ENCODE measurements at places on chromosomes 5 and 9. TPM values are rescaled to one million over a fixed set of nuclear protein-coding genes. Genes with fewer than 3 reads are reported as not detected.

IL4 gene
- total RNA-seq = not detected

GRCh38 chr5:73818357-73818756 lies 192.4 kb downstream of the ARHGEF28 start:
- H3K4me1 ChIP-seq = no peaks in the 10 kb centered on the region
- no peak for DNase-seq
- no peak overlapping the region for H3K27ac ChIP-seq
- H3K27me3 ChIP-seq = no peaks in the 10 kb centered on the region
- H3K4me3 ChIP-seq = no peak overlapping the region
- H3K36me3 ChIP-seq = no peaks in the 10 kb centered on the region

PTPN3 gene
- total RNA-seq = 2.8 TPM

FOXD1 gene
- total RNA-seq = 0.42 TPM

GRCh38 chr9:123175854-123176629 lies 92.3 kb downstream of the STRBP start:
- DNase-seq = no peak
- peaks cover 71% of the 10 kb centered on the region for H3K4me1 ChIP-seq
- peak overlapping the region; percentile 93 for H3K27ac ChIP-seq
- H3K36me3 ChIP-seq = no peaks in the 10 kb centered on the region
- H3K4me3 ChIP-seq = peak overlapping the region; percentile 3

CXXC5 gene
- total RNA-seq = 111 TPM

GRCh38 chr9:136535070-136535469 lies 10.8 kb downstream of the NOTCH1 start:
- no peak overlapping the region for H3K4me3 ChIP-seq
- no peaks in the 10 kb centered on the region for H3K27me3 ChIP-seq
- H3K4me1 ChIP-seq = peaks cover 3% of the 10 kb centered on the region
- DNase-seq = no peak

DNA sequence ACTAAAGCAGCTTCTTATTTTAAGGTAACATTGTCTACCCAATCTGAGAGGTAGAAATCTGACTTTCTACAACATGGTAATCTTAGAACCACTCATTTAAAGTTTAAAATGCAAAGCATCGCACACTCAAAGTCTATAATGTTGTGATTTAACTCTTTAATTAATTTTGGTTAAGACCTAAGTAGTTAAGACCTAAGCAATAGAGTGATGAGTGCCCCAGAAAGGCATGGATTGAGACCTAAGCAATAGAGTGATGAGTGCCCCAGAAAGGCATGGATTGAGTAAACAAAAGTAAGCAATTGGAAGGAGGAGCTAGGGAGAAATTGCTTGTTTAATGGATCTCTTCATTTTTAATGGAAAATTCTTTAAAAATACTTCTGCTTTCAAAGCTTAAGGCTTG lies 86.8 kb downstream of the NLN start:
- no peaks in the 10 kb centered on the region for H3K4me1 ChIP-seq
- H3K27ac ChIP-seq = no peak overlapping the region
- no peak for DNase-seq
- H3K4me3 ChIP-seq = no peak overlapping the region
- H3K27me3 ChIP-seq = no peaks in the 10 kb centered on the region

- peak overlapping the region; percentile 97 for H3K27ac ChIP-seq
- DNase-seq = peak; percentile 98
- H3K4me1 ChIP-seq = peaks cover 52% of the 10 kb centered on the region
- H3K36me3 ChIP-seq = no peaks in the 10 kb centered on the region
- H3K27me3 ChIP-seq = no peaks in the 10 kb centered on the region
These were observed 62.7 kb downstream of the SEMA4D start for GRCh38 chr9:89435071-89435823.

GRCh38 chr5:125584140-125584520 lies 837.7 kb upstream of the ZNF608 start:
- H3K27me3 ChIP-seq = no peaks in the 10 kb centered on the region
- H3K4me1 ChIP-seq = 0 out of 2 replicates have a peak, but pooled peaks cover 5% of the 10 kb centered on the region
- H3K36me3 ChIP-seq = no peaks in the 10 kb centered on the region
- H3K27ac ChIP-seq = no peak overlapping the region
- DNase-seq = no peak

GRCh38 chr5:148808864-148809642 lies 17.4 kb upstream of the ADRB2 start:
- H3K27ac ChIP-seq = no peak overlapping the region
- no peak overlapping the region for H3K4me3 ChIP-seq

GRCh38 chr9:119559056-119559455 lies 189.8 kb upstream of the BRINP1 start:
- no peaks in the 10 kb centered on the region for H3K36me3 ChIP-seq
- H3K4me1 ChIP-seq = no peaks in the 10 kb centered on the region
- H3K27ac ChIP-seq = no peak overlapping the region
- no peaks in the 10 kb centered on the region for H3K27me3 ChIP-seq
- no peak for DNase-seq

GABRA6 gene
- not detected for total RNA-seq

- H3K27ac ChIP-seq = no peak overlapping the region
- H3K36me3 ChIP-seq = no peaks in the 10 kb centered on the region
- H3K4me3 ChIP-seq = no peak overlapping the region
- no peaks in the 10 kb centered on the region for H3K27me3 ChIP-seq
- no peaks in the 10 kb centered on the region for H3K4me1 ChIP-seq
These were observed 13.1 kb downstream of the THBS4 start for GRCh38 chr5:80048084-80048780.

- H3K27ac ChIP-seq = no peak overlapping the region
- peaks cover 25% of the 10 kb centered on the region for H3K4me1 ChIP-seq
- no peaks in the 10 kb centered on the region for H3K36me3 ChIP-seq
- no peak overlapping the region for H3K4me3 ChIP-seq
These were observed 80.0 kb upstream of the GRHPR start for GRCh38 chr9:37342493-37342892.

GRCh38 chr9:132048201-132048600 lies 31.5 kb downstream of the MED27 start:
- no peak overlapping the region for H3K4me3 ChIP-seq
- DNase-seq = no peak
- no peaks in the 10 kb centered on the region for H3K4me1 ChIP-seq
- no peaks in the 10 kb centered on the region for H3K27me3 ChIP-seq
- H3K36me3 ChIP-seq = no peaks in the 10 kb centered on the region
- no peak overlapping the region for H3K27ac ChIP-seq

DNA sequence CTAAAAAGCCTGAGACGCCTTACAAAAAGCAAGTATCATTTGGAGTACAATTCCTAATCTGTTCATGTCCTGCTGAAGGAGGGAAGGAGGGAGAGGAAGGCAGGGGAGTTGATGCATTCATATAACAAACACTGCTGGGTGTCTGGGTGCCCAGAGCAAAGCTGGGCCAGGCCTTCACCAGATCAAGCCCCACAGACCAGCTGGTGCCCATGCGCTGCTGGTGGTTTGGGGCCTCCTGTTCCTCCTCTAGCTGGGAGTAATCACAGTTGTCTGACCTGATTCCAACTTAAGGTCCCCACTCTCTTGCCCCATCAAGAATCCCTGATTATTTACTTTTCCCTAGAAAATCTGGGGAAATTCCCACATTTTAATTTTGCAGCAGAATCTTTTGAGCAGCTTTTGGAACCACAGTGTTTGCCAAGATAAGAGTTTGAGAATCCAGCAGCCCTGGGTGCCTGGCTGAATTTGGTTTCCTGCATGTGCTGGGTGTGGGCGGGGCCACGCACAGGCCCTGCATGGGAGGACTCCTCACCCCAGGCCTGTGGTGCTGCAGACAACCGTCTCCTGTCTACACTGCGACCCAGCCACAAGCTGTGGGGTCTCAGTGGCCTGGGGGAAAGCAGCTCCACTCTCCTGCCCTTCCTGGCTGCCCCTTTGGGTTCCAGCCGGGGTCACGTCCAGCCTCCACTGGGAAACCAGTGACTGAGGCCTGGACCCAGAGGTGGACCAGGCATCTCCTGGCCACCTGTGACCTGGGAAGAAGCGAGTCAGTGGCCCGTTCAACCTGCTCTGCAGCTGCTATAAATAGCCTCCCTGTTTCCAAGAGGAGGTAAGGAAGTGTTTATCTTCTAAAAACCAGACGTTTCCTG lies 47.5 kb downstream of the NEURL1B start:
- H3K36me3 ChIP-seq = no peaks in the 10 kb centered on the region
- peaks cover 15% of the 10 kb centered on the region for H3K27me3 ChIP-seq
- DNase-seq = no peak
- no peak overlapping the region for H3K27ac ChIP-seq
- H3K4me3 ChIP-seq = no peak overlapping the region
- H3K4me1 ChIP-seq = 0 out of 2 replicates have a peak, but pooled peaks cover 7% of the 10 kb centered on the region

DNA sequence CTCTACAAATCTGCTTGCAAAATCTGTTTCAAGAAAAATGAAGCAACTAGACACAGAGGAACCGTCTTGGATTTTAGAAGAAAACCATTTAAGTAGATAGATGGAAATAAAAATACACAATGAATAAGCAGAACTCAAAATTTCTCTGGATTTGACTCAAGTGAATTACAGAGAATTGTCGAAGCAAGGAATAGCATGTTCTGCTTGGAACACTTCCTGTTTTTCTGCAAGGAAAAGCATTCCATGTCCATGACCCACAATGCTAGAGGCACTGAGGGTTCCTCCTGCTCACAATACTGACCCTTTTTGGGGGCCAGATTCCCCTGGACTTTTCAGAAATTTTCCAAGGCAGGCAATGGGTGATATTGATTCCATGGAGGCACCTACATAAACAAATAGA lies 29.8 kb downstream of the PRUNE2 start:
- no peak overlapping the region for H3K27ac ChIP-seq
- no peak for DNase-seq
- no peaks in the 10 kb centered on the region for H3K27me3 ChIP-seq
- H3K36me3 ChIP-seq = no peaks in the 10 kb centered on the region
- H3K4me3 ChIP-seq = no peak overlapping the region
- peaks cover 12% of the 10 kb centered on the region for H3K4me1 ChIP-seq

- no peak for DNase-seq
- H3K27me3 ChIP-seq = no peaks in the 10 kb centered on the region
- no peaks in the 10 kb centered on the region for H3K4me1 ChIP-seq
- no peaks in the 10 kb centered on the region for H3K36me3 ChIP-seq
- H3K4me3 ChIP-seq = no peak overlapping the region
These were observed 350.5 kb downstream of the SLIT3 start for GRCh38 chr5:168950241-168950951.

- H3K27ac ChIP-seq = peak overlapping the region; percentile 91
- peaks cover 55% of the 10 kb centered on the region for H3K4me1 ChIP-seq
- no peaks in the 10 kb centered on the region for H3K27me3 ChIP-seq
- 0 out of 2 replicates have a peak overlapping the region, but pooled peaks have one; percentile 9 for H3K4me3 ChIP-seq
- H3K36me3 ChIP-seq = no peaks in the 10 kb centered on the region
These were observed 77.1 kb downstream of the C9orf152 start for GRCh38 chr9:110130791-110131416.

DNA sequence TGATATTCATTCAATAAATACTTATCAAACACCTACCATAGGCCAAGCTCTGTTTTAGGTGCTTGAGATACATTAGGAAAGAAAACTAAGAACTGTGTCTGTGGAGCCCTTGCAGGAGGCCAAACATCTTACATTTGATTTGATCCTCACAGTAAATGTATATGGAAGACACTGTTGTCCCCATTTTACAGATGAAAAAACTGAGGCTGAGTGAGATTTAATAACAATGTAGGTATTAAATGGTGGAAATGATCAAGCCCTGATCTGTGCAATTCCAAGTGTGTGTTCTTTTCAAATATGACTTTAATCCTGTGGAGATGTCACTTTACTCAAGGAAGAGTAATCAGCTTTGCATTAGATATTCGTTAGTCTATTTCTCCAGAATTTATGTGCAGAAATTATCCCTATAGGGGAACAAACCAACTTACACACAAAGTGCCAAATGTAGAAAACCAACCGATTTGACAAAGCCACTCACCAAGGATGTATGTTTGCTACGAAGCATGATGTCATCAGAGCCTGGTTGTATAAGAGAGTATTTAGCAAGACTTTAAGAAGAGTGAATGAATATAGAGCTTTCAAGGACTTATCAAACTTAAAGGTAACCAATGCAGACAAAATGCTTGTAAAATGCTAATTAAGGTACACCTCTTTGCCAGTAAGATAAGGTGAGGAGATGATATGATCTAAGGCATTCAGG lies 153.9 kb upstream of the NFIB start:
- H3K4me1 ChIP-seq = peaks cover 17% of the 10 kb centered on the region
- no peak overlapping the region for H3K27ac ChIP-seq
- no peaks in the 10 kb centered on the region for H3K36me3 ChIP-seq

DNA sequence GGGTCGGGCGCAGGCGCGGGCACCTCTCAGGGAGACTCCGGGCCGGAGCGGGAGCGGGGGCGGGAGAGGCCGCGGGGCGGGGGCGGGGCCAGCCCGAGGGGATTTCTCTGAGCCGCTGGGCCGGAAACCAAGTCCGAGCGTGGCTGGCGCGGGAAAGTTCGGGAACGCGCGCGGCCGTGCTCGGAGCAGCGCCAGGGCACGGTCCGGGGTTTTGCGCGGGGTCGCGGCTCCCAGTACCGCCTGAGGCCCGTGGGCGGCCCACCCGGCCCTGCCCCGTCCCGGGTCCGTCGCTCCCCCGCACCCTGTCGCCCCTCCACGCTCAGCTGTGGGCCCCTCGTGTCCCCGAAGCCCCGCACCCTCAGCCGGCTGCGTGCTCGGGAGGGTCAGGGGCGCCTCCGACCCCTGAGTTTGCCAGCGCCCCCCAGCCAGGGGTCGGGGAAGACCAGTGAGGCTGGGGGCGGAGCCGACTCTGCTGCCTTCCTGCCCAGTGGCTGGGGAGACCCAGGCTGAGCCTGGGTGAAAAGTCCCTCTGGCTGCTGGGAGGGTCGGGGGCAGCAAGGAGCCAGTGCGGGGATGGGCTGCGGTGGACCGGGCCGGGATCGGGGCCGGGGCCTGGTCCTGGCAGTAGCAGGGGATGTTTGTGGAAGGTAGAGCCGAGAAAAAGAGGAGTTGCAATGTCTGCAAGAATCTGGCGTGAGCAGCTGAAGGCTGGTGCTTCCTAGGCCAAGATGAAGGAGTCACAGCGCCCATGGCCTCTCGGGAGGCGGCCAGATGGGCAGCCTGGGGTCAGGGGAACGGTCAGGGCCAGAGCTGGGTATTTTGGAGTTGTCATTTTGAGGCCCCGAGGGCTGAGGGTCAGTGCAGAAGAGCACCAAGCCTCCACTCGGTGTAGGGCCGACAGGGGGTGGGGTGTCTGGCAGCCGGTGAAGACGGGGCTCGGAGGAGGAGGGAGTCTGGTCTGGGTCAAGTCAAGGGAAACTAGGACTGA lies 588 bp downstream of the TRAF2 start:
- no peaks in the 10 kb centered on the region for H3K27me3 ChIP-seq
- H3K36me3 ChIP-seq = no peaks in the 10 kb centered on the region
- H3K27ac ChIP-seq = no peak overlapping the region
- peak; percentile 74 for DNase-seq

SLC46A2 gene
- total RNA-seq = not detected

GRCh38 chr9:70874451-70874850 lies 247.0 kb downstream of the TRPM3 start:
- no peaks in the 10 kb centered on the region for H3K4me1 ChIP-seq
- no peak for DNase-seq
- no peak overlapping the region for H3K4me3 ChIP-seq
- H3K36me3 ChIP-seq = no peaks in the 10 kb centered on the region
- no peak overlapping the region for H3K27ac ChIP-seq

- no peak for DNase-seq
- H3K4me3 ChIP-seq = no peak overlapping the region
- no peaks in the 10 kb centered on the region for H3K27me3 ChIP-seq
- no peak overlapping the region for H3K27ac ChIP-seq
- no peaks in the 10 kb centered on the region for H3K36me3 ChIP-seq
These were observed 174.4 kb upstream of the MSX2 start for GRCh38 chr5:174550026-174550425.

- H3K4me1 ChIP-seq = no peaks in the 10 kb centered on the region
- no peak for DNase-seq
- no peaks in the 10 kb centered on the region for H3K36me3 ChIP-seq
- no peaks in the 10 kb centered on the region for H3K27me3 ChIP-seq
- H3K27ac ChIP-seq = no peak overlapping the region
These were observed 64.9 kb downstream of the RALGPS1 start for GRCh38 chr9:126979461-126979860.

All from GM23338 (cell line).